Inflammatory macrophage treated with lipopolysaccharide for 1 hour (primary cell): ENCODE measurements at places on chromosomes 6 and 20.
A peak's percentile ranks its signal among the peaks of the same experiment; 100 is the strongest.

- DNase-seq: no peak
Observed at GRCh38 chr6:71446057-71446456, 157.4 kb downstream of the OGFRL1 start.

GRCh38 chr6:107304421-107305025 lies 154.8 kb downstream of the PDSS2 start:
- DNase-seq: no peak

GRCh38 chr6:124622351-124622750 lies 339.9 kb upstream of the RNF217 start:
- DNase-seq: no peak

DNA sequence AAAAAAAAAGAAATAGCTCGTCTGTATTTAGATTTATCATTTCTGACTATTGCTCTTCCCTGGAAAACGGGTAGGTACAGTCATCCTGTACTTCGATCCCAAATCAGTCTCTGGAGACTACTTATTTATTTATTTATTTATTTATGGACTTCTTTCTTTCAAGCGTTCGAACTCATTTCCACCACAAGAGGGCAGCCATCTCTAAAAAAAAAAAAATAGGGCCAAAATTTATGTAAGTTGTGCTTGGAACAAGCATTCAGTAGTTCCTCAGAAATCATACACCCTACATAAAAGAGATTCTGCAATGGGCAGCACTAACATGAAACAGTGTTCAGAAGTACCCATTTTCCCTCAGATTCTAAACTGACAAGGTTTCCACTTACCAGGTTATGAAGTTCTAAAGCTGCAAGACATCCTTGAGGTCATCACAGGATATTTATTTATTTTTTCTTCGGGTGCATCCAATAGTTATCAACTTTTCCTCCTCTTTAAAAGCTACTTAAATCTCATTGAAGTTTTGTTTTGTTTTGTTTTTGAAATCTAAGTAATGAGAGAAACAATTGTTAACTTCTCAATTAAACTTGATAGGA lies 1.9 kb upstream of the BMP2 start:
- peak; percentile 34 for DNase-seq

- peak; percentile 68 for DNase-seq
Observed at GRCh38 chr20:53157443-53158408, 185.6 kb downstream of the TSHZ2 start.

DNA sequence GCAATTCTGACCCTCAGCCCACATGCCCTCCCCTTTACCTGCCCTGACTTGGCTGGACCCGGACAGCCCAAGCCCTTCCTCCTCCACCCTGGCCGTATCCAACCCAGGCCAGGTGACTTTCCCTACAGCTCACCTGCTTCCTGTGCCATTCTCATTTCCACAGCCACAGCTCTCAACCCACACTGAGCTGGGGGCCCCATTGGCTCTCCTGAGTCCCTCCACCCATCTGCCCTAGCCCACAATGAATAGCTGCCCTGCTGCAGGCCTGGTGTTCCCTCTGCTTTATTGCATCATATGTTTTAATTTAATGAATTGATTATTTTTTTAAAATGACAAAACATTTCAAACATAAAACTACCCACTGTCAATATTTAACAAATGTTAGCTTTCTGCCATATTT lies 118.5 kb upstream of the BACH2 start:
- DNase-seq: no peak

- DNase-seq: no peak
Observed at GRCh38 chr6:56525974-56526789, 116.5 kb downstream of the DST start.

DNA sequence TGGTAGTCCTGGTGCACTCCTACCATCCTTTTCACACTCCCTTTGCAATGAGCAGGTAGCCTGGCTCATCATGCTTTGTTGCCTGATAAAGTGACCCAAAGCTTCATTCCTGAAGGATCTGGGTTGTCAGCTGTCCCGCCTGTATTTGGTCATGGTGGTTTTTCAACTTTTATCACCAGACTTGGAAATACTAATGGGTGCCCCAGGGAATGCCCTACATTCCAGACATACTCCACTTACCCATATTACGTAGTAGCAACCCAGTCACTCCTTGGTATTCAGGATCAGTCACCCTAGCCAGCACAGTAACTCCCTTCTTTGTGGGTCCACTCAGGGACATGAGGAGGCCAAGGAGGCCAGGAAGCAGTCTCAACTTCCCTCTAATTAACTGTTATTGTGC lies 199.2 kb downstream of the MAFB start:
- DNase-seq: no peak

DNA sequence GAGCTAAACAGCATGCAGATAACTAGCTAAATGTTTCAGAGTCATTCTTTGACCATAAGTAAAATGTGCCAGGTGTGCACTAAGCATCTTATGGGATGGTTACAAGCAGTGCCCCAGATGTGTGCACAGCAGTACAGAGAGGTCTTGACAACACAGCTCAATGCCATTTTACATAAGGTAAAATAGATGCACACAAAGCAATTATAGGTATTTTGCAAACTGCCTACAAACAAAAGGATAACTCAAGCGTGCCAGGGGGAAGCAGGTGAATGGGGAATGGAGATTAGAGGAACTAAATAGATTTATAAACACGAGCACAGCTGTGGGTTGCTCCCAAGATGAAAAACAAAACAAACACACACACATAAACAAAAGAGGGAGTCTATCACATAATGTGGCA lies 64.8 kb downstream of the SLC2A10 start:
- no peak for DNase-seq

GRCh38 chr20:17698384-17698783 lies 1.4 kb upstream of the BANF2 start:
- no peak for DNase-seq

GRCh38 chr6:1895721-1896120 lies 286.0 kb downstream of the FOXC1 start:
- DNase-seq: no peak

GRCh38 chr20:15496501-15497039 lies 1076.7 kb downstream of the KIF16B start:
- DNase-seq: no peak

DNA sequence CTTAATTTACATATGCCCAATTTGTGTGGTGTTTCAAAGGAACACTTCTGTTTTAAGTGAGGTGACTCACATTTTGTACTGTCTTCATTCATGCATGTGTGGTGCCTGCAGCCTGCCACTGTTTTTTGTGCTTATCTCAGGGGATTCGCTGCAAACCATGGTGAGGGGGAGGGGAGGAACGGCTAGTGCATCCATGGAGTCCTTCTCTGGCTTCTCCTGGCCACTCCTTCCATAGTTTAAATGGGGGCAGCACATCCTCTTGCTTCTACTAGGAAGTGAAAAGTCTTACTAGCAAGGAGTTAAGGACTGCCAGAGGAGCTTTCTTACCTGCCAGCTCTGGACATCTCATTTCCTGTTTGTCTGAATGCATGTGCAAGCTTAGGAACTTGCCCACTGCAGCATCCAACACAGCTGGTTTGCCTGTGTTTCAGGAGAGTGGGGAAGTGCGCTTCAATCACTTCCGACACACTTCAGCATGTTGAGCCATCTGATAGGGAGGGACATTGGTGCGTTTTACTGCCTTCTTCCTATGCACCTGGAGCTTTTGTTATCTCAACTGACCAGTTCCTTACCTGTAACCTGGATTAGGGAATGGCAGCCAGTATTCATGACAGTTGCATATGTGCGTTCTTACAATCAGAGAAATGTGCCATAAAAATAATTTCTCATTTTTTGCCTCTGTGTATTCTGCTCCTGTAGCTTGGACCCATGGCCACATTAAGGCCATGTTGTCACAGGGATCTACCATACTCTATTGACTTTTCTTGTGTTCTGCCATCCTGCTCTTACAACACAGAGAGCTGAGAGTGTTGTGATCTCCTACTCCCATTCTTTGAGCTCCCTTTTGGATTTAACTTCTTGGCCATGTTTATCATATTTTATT lies 211.3 kb downstream of the ARID1B start:
- no peak for DNase-seq

- no peak for DNase-seq
Observed at GRCh38 chr6:92634561-92634960, 784.8 kb downstream of the EPHA7 start.

- peak; percentile 81 for DNase-seq
Observed at GRCh38 chr6:8983202-8983688, 547.9 kb upstream of the SLC35B3 start.

DNA sequence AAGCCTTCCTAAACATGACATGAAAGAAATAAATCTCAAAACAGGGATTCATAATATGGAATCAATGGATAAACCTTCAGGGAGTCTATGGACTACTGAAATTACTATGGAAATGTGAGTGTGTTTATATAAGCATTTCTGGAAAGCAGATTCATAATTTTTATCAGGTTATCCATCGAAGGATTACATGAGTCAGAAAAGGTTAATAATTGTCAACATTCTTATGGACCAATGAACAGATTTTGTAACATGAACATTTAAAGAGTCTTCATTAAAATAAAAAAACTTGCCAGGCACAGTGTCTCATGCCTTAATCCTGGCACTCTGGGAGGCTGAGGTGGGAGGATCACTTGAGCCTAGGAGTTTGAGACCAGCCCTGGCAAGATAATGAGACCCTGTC lies 84.8 kb downstream of the AHI1 start:
- no peak for DNase-seq

- no peak for DNase-seq
Observed at GRCh38 chr20:61807471-61808160, 258.1 kb downstream of the TAF4 start.

- no peak for DNase-seq
Observed at GRCh38 chr6:158485431-158485830, 74.5 kb upstream of the TMEM181 start.

DNA sequence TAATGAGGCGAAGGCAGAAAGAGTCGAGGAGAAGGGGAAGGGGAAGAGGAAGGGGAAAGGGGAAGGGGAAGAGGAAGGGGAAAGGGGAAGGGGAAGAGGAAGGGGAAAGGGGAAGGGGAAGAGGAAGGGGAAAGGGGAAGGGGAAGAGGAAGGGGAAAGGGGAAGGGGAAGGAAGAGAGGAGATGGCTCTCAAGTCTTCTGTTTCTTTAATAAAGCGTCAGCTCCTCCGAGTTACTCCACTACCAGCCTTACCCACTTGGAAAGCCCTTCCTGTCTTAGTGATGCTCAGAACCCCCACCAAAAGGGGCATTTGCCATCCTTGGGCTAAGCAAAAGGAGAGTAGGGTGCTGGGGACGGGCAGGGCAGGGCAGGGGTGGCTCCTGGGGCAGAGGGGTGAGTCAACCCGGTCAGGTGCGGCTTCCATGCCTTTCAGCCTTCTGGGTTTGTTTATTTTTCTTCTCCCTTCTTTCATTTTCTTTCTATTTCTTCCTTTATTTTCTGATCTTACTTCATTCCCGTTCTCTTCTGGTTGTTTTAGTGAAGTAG lies 476 bp upstream of the CLIC5 start:
- no peak for DNase-seq

DNA sequence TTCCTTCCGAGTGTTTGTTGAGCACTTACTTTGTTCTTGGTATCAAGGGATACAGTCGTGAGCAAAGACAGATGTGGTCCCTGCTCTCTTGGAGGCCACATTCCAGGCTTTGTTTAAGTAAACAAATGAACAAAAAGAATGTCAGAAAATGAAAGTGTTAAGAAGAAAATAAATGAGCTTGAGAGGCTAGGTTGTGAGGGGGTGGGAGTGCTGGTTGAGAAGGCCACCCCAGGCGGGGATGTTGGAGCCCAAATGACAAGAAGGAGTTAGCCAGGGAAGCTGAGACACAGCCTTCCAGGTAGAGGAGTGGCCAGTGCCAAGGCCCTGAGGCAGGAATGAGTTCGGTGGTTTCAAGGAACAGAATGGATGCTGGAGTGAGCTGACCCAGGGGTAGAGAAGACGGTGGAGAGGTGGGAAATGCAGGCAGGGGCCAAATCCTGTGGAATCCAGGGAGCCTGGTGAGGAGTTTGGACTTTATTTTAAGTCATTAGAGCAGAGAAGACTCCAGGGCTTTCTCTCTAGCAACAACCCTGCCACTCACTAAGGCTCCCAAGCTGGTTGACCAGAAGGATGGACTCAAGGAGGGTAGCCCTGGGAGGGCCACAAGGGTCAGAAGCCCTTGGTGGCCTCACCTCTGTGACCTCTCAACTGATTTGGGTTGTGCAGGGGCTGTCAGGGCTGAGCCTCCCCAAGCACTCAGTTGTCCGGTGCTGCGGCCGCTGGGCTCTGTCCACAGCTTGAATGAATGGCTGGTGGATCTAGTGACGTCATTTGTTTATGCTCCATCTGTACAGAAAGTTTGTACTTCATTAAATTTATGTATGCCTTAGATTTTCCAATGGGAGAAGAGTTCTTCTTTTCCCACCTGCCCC lies 66.0 kb upstream of the STX16 start:
- no peak for DNase-seq

DNA sequence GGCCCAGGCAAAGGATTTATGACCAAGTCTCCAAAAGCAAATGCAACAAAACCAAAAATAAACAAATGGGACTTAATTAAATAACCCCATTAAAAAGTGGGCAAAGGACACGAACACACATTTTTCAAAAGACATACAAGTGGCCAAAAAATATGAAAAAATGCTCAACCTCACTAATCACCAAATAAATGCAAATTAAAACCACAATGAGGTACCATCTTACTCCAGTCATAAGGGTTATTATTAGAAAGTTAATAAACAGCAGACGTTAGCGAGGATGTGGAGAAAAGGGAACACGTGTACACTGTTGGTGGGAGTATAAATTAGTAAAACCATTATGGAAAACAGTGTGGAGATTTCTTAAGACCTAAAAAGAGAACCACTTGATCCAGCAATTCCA lies 71.1 kb downstream of the CEP162 start:
- no peak for DNase-seq

DNA sequence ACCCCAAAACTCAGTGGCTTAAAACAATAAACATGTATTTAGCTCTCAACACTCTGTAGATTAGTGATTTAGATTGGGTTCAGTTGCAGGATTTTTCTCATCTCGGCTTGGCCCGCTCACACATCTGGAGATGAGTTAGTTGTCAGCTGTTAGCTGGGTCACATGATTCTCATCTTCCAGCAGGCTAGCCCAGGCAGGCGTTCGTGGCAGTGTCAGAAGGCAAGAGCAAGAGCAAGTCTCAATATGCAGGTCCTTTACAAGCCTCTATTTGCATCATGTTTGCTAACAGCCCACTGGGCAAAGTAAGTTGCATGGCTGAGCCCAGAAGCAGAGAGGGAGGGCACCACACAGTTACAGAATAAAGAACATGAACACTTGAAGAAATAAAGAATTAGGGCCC lies 83.6 kb upstream of the MYLIP start:
- no peak for DNase-seq

- no peak for DNase-seq
Observed at GRCh38 chr6:148247386-148248063, 95.1 kb upstream of the SASH1 start.
